Suprapubic skin (tissue), 4 donors: ENCODE measurements at places on chromosomes 2 and 18.

DNA sequence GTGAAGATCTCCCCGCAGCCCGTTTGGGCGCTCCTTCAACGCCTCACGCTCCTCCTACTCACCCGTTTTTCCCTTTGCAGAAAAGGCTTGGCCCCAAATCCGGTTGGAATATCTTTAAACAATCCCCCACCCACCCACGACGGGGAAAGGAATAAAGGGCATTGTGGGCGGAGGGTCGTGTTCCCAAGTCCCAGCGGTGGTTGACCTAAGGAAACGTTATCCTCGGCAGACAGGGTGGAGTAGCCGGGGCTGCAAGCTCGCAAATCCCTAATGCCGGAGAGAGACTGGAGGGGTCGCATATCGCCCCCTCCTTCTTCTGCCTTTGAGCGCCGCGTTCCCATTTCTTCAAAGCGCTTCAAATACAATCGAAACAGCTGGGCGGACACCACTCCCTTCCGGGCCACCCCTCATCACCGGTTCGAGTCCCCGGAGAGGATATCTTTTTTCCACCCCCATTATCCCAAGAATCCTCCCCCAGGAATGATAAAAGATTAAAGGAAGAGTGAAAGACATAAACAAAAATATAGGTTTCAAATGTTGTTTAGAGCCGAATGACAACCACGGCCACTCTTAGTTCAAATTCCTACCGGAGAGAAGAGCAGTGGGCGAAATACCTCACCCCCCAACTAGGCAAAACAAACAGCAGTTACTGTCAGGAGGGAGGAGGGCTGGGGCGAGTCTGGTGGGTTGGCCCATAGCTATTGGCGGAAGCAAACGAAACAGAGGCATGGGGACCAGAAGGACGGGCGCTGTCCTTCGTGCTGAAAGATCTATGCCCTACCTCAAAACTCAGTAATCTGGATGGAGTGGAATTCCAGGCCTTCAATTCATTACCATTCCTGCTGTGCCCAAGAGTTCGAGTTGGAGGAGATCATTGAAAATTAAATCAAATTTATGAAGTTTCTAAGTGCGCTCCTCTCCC is 2.8 kb upstream of the GAD1 start:
- no peak for DNase-seq

DNA sequence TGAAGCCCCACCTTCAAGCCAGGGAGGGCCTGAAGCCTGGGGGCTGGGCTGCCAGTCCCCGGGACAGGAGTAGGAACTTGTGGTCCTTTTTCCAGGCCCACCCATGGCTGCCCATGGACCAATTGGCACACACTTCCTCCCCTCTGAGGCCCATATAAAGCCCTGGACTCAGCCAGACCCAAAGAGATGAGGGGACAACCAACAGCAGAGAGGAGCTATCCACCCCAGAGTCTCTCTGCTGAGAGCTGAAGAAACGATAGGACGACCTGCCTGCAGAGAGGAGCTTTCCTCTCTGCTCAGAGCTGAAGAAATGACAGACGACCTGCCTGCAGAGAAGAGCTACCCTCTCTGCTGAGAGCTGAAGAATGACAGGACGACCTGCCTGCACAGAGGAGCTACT is 43.8 kb upstream of the PEX13 start:
- no peak for DNase-seq

- DNase-seq, result no peak
These were observed 30.4 kb downstream of the TOGARAM2 start for GRCh38 chr2:29011418-29012060.

GRCh38 chr2:139099721-139100120 is 319.5 kb upstream of the NXPH2 start:
- DNase-seq, result no peak

DNA sequence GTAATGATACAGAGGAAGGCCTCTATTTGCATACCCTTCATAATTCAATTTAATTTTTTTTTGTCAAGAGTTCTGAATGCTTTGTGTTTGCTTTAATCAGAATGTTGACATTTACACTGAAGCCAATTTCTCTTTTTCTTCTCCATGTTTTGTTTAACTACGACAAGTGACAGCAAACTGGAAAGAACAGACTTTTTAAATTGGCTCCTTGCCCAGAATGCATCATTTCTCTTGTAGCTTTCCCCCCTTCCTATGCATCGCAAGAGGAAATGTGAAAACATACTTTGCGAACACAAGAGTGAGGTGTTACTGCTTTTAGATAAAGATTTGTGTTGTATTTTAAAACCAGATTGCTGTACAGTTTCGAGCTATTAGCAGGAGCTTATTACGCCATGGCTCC is 955.2 kb upstream of the CELF4 start:
- DNase-seq, result no peak

GRCh38 chr18:79107886-79108285 is 38.7 kb downstream of the ATP9B start:
- no peak for DNase-seq

GRCh38 chr2:238039985-238040384 is 20.8 kb upstream of the SCLY start:
- peak; percentile 66 for DNase-seq

DNA sequence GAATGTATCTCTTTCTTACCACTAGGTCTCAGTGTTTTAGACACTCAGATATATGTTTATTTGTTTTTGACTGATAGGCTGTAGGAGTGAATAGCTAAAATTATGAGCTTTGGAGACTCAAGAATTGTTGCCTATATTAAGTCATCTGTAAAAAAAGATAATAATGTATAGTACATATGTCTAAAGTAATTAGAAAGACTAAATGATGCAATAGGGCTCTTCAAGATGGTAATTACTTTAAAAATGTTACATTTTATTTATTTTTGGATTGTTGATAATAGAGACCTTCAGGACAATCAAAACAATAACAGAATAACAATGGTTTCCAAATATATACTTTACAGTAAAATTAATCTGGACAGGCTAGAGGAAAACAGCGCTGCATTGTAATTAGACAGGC is 19.9 kb upstream of the SCN7A start:
- DNase-seq, result no peak

GRCh38 chr2:231003186-231003585 is 7.3 kb downstream of the SPATA3 start:
- no peak for DNase-seq

GRCh38 chr18:49742316-49743116 is 70.8 kb downstream of the ACAA2 start:
- DNase-seq, result no peak

DNA sequence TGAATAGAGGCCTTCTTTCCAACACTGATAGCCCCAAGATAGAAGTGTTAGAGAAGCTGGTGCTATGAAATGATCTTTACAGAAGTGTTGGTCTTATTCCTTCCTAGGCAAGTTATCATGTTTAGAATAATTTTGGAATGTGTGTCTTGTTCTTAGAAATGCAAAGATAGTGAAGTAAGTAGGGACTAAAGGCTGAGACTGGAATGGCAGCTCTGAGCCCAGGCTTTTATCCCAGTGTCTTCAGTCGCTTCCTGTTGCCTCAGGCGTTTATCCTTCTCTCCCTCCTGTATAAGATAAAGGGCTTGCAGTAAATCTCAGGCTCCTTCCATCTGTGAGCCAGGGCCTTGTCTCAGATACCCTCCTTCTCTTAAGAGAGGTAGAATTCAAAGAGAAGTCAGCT is 218.1 kb downstream of the TPGS2 start:
- DNase-seq, result no peak

GRCh38 chr2:172395503-172395902 is 31.9 kb upstream of the ITGA6 start:
- no peak for DNase-seq

DNA sequence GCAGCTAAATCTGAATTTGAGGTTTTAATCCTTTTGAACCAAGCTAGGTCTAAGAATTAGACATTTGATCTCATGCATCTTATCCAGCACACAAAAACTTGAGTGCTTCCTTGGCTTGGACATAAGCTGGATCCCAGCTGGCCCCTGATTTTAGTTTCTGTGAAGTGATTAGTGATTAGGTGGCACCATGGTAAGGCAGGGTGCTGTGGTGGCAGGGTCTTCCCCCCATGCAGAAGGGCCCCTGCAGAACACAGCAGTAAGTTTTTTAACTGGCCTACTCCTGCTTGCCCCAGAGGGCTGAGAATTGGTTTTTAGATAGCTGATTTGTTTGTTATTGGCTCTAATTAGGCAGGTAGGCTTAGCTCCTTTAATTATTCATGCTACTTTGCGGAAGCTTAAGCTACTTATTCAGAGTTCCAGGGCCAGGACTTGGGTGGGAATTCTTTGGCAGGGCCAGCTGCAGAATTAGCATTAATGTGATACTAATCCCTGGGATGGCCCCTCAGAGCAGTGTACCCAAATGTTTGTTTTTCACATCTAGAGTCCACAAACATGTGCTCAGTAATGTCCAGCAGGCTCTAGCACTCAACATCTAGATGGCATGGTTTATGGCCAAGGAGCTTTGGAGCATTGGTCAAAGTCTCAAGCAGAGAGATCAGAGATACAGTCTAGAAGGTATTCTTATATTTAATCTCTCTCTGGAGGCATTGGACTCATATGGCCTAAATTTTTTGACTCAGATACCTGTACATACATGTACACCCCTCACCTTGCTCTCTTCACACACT is 99.6 kb downstream of the FMNL2 start:
- no peak for DNase-seq

GRCh38 chr2:85257359-85257969 is 70.3 kb downstream of the TGOLN2 start:
- DNase-seq, result no peak

- DNase-seq, result no peak
These were observed 104.9 kb downstream of the ANKRD44 start for GRCh38 chr2:197205585-197206215.

GRCh38 chr18:42183746-42184145 is 228.7 kb downstream of the PIK3C3 start:
- DNase-seq, result no peak

GRCh38 chr2:30769481-30769780 is 37.8 kb downstream of the CAPN13 start:
- no peak for DNase-seq

DNA sequence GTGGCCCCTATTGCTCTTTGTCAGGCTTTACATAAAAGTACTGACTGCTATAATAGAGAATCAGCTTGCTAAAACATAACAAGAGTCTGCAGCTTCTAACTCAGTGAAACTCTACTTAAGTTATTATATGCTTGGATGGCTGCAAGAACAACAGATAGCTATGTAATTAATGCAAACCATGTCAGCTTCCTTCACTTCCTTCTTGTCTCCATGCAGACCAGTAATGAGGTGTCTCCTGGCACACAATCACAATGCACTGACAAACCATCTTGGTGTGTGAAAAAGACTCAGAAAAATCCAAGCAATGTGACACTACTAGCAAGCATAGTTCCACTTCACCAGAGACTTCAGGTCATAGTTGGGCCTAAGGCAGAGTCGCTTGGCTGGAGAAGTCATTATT is 2068.9 kb upstream of the PIK3C3 start:
- no peak for DNase-seq

GRCh38 chr2:232449964-232450363 is 6.0 kb upstream of the ALPI start:
- DNase-seq, result no peak

DNA sequence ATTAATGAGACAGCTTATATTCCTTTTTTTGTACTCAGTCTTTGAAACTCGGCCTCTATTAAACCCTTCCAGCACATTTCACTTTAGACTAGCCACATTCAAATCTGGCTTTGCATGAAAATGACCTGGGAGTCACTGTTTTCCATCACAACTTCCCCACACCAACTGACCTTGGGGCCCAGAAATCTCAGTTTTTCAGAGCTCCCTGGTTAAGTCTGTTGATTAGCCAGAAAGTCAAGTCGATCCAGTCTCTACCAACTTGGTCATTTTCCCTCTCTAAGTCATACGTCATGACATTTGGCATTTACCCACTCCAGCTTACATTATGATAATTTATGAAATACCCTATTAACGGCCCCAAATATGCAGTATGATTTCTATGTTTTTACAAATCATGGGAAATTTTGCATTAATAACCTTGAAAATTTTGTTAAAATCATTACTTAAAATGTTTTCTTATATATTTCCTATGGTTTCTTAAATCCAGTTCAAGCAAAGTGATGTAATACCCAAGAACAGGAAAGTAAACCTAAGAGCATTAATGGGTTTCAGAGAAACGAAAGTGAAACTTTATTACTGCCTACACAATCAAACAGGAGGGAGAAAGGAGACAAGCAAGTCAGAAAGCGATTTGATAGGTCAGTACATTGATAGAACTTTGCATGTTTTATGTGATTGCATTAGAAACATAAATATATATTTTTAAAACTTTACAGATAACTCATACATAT is 77.1 kb downstream of the SPATS2L start:
- no peak for DNase-seq
